ENCODE measurements at places on chromosomes 6 and 20.

- DNase-seq: peak; percentile 97
These were observed at the start of gene FAM110A for GRCh38 chr20:833450-834150. FAM110A (plus strand) TSS chr20:833715; CDS start chr20:844805, 11,090 bp downstream.

- DNase-seq: no peak
These were observed 159.1 kb downstream of the TFAP2B start for GRCh38 chr6:50977796-50978195.

GRCh38 chr6:37821446-37821845, 1.9 kb downstream of the ZFAND3 start:
- no peak for DNase-seq

DNA sequence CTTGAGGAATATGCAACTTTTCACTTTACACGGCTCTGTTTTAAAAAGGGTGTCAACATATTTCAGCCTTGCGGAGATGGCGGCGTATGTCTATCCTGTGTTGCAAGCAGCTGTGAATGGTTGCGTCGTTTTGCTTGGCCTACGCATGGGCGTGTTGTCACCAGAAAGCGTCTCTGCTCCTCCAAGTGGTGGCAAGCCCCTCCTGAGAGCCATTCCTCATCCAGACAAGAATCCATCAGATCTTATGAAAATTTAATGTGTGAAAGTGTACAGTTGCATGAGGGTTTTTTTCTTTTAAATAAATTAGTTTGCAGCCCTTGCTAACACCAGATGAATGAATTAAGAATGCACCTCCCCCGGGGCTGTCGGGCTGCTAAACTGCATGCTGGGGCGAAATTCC, 114.4 kb downstream of the PHACTR3 start:
- no peak for DNase-seq

DNA sequence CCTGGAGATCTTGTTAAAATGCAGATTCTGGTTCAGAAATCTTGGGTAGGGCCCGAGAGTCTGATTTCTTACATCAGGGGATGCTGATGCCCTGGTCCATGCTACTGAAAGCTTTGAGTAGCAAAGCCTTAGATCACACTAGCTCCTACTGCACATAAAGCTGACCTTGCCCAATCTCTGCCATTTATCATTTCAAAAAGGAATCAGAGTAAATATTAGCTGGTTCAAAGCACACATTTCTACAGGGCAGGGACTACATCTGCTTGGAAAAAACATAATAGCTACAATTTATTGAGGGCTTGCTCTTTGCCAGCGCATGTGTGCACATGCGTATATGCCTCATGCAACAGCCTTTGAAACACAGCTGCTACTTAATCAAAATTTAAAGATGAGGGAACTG, 440.4 kb upstream of the ARID1B start:
- no peak for DNase-seq

- no peak for DNase-seq
These were observed 13.2 kb upstream of the EDN1 start for GRCh38 chr6:12276930-12277315.

- DNase-seq: no peak
These were observed 1.8 kb downstream of the KCNK5 start for GRCh38 chr6:39227476-39227875.

DNA sequence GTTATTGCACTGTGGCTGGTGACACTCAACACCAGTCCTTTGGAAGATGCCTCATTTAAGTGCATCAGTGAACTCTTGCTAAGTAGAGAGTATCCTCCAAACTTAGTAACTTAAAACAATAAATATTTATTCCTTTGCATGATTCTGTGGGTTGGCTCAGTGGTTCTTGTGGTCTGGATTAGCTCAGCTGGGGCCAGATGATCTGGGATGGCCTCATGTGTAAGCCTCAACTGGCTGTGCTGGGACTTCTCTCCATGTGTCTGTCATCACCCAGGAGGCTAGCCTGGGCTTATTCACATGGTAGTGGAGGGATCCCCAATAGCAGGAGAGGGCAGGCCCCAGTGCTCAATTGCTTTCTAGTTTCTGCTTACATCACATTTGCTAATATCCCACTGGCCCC, 8.3 kb downstream of the LRRN4 start:
- peak; percentile 77 for DNase-seq

DNA sequence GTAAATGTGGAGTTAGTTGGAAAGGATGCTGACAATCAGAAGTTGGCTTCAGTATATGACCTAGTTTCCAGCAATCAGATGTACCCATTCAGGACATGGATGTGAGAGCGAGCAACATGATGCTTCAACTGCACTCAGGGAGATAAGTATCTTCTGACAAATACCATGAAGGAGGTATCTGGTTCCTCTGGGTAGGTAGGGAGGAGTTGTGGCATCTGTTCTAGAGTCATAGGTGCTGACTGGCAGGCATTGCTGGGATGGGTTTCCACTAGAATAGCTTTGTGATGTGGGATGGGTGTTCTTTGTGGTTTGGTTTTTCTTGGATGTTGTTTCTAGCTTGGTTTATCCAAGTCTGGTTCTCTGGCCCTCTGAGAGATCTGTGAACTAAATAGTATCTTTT, 3.9 kb upstream of the REV3L start:
- DNase-seq: no peak

- DNase-seq: peak; percentile 89
These were observed 10.8 kb upstream of the WTAP start for GRCh38 chr6:159716247-159717096.

DNA sequence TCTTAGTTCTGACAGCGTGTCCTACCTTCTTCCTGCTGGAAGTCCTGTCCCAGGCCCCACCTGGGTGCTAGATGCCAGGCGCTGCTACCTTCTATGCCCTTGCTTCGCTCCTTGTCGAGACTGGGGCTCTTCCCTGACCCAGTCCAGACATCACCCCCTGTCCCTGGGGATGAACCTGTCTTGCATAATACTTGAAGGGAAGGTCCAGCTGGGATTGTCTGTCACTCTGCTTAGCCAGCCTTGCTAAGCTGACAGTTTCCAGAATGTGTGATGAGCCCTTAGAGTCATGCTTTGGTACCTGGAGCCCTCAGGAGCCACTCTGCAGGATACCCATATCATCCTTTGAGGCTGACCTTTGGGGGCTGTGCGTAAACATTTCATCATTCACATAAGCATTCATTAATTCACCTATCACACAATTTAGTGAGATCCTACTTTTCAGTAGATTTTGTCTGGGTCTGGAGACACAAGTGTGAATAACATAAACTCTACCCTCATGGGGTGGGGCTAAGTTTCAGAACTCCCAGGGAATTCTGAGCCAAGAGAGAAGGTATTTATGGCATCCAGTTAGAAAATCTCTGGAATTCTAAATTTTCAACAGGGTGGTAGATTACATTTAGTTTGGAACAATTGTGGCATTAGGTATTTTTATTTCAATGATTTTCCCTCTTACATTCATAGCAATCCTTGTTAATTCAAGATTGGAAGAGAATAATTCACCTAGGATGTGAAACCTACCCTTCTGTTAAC, 151.1 kb upstream of the HDAC2 start:
- DNase-seq: no peak

DNA sequence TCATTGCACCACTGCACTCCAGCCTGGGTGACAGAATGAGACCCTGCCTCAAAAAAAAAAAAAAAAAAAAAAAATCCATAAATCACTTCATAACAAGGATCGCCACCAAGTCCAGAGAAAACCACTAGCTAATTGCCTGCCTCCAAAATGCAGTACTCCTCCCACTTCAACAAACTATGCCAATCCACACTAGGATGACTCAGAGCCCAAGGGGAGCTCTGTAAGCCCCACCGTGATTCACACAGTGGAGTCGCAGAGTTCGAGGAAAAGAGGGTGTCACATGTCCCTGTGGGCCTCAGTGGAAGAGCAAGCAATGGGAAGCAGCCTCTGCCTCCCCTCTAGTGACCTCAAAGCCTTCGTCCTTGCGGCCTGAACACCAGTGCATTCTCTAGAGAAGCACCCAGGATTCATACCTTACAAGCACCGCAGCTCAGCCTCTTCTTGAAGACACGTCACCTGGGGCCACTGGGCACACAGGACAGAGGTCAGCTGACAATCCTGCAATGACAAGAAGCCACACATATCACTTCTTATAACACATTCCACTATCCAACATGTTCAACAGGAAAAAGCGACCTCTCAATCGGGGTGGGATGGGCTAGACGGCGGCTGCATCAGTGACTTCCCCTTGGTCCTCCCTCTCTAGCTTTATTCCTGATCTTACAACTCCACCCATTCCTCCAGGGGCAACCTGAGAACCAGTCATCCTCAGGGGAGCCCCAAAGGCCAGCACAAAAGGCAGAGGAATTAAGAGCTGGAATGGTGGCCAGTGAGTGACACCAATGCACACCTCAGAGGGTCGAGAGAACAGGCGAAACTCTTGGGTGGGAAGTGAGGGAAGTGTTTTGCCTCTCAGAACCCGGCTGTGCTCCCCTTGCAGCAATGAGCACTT, 8.9 kb downstream of the SNHG17 start:
- peak; percentile 99 for DNase-seq

DNA sequence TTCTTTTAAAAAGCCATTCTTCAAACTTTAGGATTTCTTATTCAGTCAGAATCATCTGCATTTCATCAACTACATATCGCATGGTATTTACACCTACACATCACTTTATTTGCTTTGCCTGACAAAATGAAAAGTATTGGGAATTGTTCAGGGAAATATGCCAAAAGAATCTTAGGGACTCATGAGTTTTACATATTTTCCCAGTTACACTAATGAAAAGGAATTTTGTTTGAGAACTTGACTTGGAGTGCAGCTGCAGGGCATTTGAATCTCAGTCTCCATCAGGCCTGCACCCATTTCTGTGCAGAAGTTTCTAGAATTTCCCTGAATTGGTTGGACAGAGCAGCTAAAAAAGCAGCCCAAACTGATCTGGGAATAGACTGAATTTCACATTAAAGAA, 65.3 kb downstream of the MTHFD1L start:
- DNase-seq: no peak

DNA sequence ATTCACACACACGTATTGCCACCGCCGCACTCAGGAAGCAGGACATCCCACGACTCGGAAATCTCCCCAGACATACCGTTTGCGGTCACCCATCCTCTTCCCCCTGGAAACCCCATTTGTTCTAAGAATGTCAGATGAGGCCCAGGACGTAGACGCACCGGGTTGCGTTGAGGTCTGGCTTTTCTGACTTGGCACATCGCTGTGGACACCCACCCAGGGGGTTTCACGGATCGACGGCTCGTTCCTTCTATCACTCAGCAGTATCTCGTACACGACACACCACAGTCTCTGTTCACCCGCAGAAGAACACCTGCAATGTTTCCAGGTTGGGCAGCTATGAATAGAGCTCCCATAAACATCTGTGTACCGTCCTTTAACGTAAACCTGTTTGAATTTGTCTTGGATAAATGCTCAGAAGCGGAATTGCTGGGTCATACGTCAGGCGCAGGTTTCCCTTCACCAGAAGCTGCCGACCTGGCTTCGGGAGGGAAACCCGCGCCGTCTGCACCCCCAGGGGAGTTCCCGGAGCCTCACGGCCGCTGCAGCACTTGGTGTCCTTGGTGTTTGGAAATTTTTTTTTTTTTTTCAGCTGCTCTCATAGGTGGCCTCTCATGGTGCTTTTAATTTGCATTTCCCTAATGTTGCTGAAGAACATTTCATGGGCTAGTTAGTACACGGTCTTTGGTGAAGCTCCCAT, 9.3 kb upstream of the EEF1A2 start:
- DNase-seq: no peak

DNA sequence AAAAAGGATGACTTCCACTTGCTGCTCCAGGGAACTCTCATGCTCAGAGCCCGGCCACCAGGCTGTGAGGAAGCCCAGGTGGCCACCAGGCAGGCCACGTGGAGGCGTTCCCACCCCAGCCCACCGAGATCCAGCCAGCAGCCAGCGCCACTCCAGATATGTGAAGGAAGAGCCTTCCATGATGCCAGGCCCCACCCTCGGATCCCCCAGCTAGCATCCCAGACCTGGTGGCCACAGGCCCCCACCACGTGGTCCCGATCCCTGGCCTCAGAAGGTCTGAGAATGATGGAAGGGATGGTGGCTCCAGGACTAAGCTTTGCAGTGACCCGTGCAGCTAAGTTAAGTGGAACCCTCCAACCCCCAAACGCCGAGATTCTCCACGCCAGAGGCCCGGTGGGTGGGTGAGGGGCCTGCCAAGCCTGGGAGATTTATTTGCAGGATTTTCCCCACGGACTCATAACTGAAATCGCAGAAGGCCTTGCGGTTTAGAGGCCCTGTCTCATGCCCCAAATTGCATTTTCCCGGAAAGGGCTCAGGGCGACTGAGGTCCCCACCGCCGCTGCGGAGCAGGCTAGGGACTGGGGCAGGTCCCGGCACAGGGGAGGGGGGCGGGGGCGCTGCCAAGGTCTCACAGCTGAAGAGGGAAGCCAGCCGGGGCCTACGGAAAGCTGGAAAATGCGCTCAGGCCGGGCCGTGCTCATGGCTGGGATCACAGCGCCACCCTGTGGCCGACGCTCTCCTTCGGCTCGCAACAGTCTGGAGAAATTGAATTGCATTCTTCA, 31.1 kb upstream of the CST7 start:
- DNase-seq: peak; percentile 60

- DNase-seq: peak; percentile 12
These were observed 25.7 kb downstream of the DTD1 start for GRCh38 chr20:18613553-18613952.

GRCh38 chr6:381742-382461, 9.7 kb upstream of the IRF4 start:
- DNase-seq: no peak

All from M059J (cell line).